Hepatocyte (in vitro differentiated cells): ENCODE measurements at places on chromosomes 7 and 10. TPM values are rescaled to one million over a fixed set of nuclear protein-coding genes. Genes with fewer than 3 reads are reported as not detected.

- no peak for DNase-seq
- H3K4me1 ChIP-seq: no peaks in the 10 kb centered on the region
- H3K4me3 ChIP-seq: no peak overlapping the region
- no peaks in the 10 kb centered on the region for H3K36me3 ChIP-seq
- no peak overlapping the region for H3K27ac ChIP-seq
Observed at GRCh38 chr10:70807556-70807955, 8.2 kb upstream of the SGPL1 start.

DNA sequence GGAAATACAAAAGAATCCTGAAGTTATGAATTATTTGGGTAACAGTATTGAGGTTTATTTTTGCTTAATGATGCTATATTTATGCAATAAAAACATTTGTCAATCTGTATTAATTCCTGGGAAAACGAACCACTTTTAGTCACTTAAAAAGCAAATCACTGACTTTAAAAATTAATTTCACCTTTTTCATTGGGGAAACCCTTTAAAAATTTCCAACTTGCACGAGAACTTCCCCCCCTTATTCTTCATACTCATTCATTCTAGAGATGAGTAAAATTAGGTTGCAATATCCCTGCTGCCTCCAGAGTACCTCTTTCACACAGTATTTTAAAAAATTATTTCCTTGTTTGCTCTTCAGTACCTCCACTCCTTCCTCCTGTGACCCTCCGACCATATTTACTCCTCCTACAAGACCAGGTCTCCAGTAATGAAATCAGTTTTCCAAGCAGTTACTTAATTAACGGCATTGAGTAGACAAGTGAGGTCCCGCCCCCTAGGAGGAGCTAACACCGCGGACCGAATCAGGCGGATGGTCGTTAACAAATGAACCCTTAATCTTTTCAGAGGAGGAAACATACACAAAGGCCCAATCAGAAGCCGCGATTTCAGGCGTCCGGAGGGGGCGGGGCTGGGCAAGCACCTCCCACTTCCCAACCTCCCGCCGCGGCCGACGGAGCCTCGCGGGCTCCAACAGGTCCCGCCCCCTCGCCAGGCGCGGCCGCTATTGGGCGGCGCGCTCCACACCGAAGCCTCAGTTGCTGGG, 465 bp upstream of the TRIM24 start:
- H3K4me3 ChIP-seq: peak overlapping the region; percentile 24
- DNase-seq: peak; percentile 99
- H3K4me1 ChIP-seq: no peaks in the 10 kb centered on the region
- H3K27me3 ChIP-seq: no peaks in the 10 kb centered on the region

DNA sequence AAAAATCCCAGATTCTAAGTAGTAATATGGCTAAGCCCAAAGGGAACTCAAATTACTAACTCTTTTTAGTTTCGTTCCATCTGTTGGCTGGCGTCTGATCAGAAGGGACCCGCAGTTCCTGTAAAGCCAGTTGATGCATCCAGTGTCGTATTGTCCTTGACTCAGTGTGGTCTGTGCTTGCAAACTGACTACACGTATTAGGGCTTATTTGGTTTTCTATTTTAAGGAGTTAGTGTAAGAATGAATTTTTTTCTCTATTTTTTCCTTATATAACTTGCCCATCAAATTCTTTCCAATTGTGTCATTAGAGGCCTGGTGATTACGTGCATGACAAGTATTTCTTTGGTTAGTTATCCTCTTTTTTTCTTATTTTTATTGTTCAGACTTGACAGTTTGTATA, 9.7 kb downstream of the ABCA13 start:
- no peak overlapping the region for H3K4me3 ChIP-seq
- no peaks in the 10 kb centered on the region for H3K4me1 ChIP-seq
- DNase-seq: no peak
- no peak overlapping the region for H3K27ac ChIP-seq

DNA sequence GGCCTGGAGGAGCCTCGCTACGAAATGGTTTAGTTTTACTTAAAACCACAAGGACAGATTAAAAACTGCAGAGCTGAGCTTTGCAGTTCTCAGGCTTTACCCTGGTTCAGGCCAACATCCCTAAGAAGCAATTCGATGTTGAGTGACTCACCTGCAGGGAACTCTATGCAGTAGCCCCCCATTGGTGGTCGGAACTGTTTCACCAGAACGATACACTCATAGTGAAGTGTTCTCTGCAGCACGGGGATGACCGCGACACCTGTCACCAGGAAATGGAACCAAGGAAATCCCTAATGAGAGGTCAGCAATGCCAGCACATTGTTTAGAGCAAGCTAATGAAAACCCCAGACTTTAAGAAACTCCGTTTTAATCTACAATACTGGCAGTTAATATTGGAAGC, 18.0 kb downstream of the NUDT5 start:
- H3K4me3 ChIP-seq: no peak overlapping the region
- no peaks in the 10 kb centered on the region for H3K4me1 ChIP-seq
- no peaks in the 10 kb centered on the region for H3K36me3 ChIP-seq
- H3K27me3 ChIP-seq: no peaks in the 10 kb centered on the region

GRCh38 chr7:106282390-106282789, 2.4 kb downstream of the NAMPT start:
- H3K27me3 ChIP-seq: no peaks in the 10 kb centered on the region
- peak overlapping the region; percentile 59 for H3K4me3 ChIP-seq
- peak overlapping the region; percentile 99 for H3K27ac ChIP-seq
- H3K36me3 ChIP-seq: no peaks in the 10 kb centered on the region
- no peaks in the 10 kb centered on the region for H3K4me1 ChIP-seq
- DNase-seq: no peak

DNA sequence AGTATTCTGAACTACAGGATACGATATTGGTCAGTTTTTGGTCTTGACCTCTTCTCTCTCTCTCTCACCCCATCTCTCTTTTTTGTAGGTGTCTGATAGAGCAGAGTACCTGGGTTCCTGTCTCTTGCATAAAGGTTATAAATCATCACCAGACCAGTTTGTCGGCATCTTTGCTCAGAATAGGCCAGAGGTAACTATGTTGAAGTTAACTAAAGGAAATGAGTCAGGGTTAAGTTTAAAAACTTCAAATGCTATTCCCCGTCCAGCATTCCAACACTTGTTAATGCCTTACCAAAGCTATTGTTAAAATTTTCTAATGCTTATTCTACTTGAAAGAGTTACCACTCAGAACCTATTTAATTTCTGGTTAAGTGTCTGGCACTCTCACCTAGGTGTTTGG, 30.7 kb downstream of the ACSL5 start:
- DNase-seq: peak; percentile 26
- peaks cover 28% of the 10 kb centered on the region for H3K4me1 ChIP-seq
- H3K4me3 ChIP-seq: no peak overlapping the region
- no peaks in the 10 kb centered on the region for H3K36me3 ChIP-seq
- peak overlapping the region; percentile 82 for H3K27ac ChIP-seq
- no peaks in the 10 kb centered on the region for H3K27me3 ChIP-seq

DNA sequence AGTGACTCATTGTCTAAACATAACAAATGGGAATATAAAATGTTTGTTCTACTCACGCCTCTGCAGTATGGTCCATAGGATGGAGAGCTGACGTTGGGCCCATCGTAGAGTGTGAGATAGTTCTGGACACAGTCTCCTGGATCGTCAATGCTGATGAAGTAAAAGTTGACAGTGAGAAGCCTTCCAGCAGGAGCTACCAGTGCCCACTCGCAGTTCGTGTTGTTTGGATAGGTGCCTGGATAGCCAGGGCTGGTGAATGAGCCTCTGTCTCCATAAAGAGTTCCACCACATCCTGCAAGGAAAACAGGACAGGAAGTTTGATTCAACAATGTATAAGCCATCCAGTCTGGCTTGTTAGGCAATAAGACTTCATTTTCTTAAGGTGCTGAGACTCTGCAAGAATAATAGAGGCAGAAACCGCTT, 79.6 kb downstream of the OR13A1 start:
- H3K27me3 ChIP-seq: no peaks in the 10 kb centered on the region
- DNase-seq: no peak
- H3K4me3 ChIP-seq: no peak overlapping the region
- H3K27ac ChIP-seq: no peak overlapping the region
- no peaks in the 10 kb centered on the region for H3K4me1 ChIP-seq
- H3K36me3 ChIP-seq: no peaks in the 10 kb centered on the region

The SAMD9 gene
- total RNA-seq: 2.6 and 4.4 TPM in 2 replicates
